ENCODE measurements at places on chromosomes 2 and 18.
A peak's percentile ranks its signal among the peaks of the same experiment; 100 is the strongest.

GRCh38 chr2:226077031-226077430 is 677.5 kb downstream of the NYAP2 start:
- DNase-seq = peak; percentile 21

DNA sequence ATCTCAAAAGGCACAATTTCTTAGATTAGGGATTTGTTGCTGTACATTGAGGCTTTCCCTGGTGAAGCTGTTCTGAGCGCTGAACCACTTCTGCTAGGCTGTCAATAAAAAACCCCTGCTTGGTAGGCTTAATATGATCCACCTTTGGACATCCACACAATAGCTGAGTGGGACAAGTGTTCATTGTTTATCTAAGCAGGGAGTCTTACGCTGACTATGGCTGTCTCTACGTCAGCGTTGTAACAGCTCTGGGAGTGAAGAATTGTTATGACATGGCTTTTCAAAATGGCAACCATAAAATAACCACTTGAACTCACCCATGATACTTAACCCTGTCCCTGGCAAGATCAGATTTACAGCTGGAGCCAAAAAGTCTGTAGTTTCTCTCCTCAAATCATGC is 111.5 kb upstream of the SULT1C3 start:
- no peak for DNase-seq

DNA sequence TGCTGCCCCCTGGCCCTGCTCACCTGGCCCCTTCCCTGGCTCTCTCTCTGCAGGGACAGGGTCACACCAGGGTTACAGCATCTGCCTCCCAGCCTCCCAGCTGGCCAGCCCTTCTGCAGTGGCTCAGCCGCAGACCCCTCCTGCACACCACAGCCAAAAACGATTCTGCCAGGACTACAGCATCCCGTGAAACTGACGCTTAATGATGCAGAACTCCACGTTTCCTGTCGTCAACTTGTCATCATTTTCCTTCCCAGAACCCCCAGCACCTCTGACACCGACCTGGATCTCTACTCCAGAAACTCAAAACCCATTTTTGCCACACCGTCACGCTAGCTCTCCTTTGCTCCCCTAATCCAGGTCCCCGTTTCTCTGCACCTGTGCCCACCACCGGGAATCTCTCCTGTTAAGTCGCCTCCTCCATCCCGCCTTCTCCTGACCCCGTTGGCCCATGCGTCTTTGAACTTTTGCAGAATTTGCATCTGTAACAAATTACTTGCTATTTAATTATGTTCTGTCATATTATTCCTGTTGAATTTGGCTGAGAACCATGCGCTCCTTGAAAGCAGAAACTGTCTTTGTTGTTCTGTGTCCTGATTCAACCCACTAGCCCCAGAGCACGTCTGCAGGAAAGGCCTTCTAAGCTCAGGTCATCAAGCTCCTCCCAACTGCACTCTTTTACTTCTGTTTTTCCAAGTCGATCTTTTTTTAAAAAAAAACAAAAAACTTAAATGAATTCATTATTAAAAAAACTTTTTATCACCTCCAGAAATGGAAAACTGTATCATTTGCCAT is 173.2 kb upstream of the COPS8 start:
- DNase-seq = no peak

GRCh38 chr18:46470714-46471113 is 186.3 kb downstream of the LOXHD1 start:
- no peak for DNase-seq

GRCh38 chr2:112977559-112978056 is at the start of gene IL36G:
IL36G (plus strand) TSS chr2:112978006; CDS start chr2:112978639, 633 bp downstream.
- DNase-seq = no peak

DNA sequence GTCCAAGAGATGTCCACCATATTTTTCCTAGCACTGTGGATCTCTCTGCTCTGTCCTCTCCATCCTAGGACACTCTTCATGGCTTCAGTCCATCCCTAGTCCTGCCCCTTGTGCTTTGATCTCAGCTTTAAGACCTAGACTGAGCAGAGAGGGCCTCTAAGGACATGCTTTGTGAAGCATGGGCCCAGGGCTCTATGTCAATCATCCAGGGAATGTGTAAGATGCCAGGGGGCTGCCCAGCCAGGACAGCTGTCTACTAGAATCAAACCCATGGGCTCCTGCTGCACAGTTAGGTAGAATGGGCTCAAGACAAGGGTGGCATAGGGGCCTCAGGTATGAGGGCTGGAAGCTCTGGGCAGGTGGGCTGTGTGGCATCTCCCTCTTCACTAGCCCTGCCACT is 24.9 kb downstream of the TET3 start:
- no peak for DNase-seq

- peak; percentile 59 for DNase-seq
These were observed 3.3 kb upstream of the ZBTB7C start for GRCh38 chr18:48412339-48412929.

- no peak for DNase-seq
These were observed 158.7 kb upstream of the CCDC150 start for GRCh38 chr2:196480653-196481323.

DNA sequence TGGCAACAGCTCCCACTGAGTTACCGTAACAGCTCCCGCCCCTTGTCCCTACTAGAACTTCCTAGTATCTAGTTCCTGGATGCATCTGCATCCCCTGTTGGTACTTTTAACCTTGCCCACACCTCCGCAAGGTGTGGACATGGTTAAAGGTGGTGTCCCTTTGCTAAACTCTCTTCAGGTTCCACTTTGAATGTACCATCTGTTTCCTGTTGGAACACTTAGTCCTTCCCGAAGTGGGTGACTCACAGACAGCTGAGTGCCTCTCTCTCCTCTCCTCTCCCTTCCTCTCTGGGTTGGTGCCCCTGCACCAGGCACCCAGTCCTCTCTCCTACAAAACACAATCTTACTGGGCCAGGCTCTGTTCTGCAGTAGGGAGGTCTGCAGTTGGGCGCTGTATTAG is 19.6 kb upstream of the REL start:
- peak; percentile 33 for DNase-seq

- DNase-seq = peak; percentile 37
These were observed 437.9 kb downstream of the TXNL1 start for GRCh38 chr18:56200381-56200911.

DNA sequence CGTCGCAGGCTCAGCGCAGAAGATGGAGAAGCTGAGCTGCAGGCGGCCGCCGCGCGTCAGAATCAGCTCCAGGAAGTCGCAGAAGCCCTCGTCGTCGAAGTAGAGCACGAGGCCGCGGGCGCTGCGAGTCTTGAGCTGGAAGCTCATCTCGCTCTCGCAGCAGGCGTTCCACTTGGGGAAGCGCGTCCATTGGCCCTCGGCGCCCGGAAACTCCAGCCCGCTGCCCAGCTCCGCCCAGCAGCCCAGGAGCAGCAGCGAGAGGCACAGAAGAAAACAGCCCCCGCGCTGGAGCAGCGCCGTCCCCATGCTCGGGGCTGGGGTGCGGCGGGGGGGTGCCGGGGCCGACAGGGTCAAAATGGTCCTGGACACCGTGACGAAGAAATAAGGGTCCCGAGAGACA is 4.0 kb downstream of the NRXN1 start:
- no peak for DNase-seq

- DNase-seq = peak; percentile 79
These were observed 2.1 kb downstream of the GULP1 start for GRCh38 chr2:188293601-188294351.
